Activated CD4-positive, CD25-positive, alpha-beta regulatory T cell treated with anti-CD3 and anti-CD28 coated beads, Interleukin-2, amount 50 U/mL, for 16 hours (primary cell): ENCODE measurements at places on chromosomes 7 and 10.
A peak's percentile ranks its signal among the peaks of the same experiment; 100 is the strongest.

DNA sequence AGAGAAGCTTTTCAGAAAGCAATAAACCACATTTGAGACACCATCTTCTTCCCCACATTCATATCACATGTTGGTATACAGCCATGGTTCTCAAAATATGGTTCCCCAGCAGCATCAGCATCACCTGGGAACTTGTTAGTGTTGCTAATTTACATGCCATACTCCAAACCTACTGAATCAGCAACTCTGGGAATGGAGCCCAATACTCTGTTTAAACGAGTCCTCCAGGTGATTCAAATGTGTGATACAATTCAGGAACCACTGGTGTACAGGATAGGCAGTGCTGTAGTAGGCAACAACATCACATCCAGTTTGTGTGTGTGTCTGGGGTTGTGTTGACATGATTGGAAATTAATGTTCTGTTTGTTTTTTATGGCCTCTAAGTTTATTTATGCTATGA lies 47.7 kb downstream of the ZNF277 start:
- DNase-seq, result no peak

DNA sequence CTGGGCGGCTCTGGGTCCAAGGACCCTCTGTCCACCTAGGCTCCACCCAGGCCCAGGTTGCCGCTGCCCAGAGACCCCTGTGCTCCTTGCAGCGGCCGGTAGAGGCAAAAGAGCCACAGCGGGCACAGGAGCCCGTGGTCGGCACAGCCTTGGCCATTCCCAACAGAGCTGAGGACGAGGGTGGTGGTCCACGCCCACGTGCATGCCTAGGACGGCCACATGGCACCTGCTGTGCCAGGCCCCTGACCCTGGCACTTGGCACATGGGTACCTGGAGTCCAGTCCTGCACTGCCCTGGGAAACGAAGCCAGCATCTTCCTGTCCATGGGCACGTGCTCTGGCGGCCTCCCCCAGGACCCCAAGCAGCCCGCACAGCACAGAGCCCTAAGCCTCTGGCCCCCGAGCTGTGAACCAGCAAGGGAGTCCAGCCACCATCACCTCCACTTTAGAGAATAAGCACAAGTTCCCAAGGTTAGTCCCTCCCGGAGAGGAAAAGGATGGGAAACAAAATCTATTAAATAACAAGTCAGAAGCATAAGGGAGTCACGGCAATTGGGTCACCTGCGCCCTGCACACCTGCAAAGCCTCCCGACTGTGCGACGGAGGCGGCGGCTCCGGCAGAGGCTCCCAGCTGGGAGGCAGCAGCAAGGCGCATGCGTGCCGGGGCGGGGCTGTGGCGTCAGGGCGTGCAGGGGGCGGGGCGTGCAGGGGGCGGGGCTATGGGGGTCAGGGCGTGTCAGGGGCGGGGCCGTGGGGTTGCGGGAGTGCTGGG lies 59.1 kb downstream of the STK32C start:
- peak; percentile 37 for DNase-seq

DNA sequence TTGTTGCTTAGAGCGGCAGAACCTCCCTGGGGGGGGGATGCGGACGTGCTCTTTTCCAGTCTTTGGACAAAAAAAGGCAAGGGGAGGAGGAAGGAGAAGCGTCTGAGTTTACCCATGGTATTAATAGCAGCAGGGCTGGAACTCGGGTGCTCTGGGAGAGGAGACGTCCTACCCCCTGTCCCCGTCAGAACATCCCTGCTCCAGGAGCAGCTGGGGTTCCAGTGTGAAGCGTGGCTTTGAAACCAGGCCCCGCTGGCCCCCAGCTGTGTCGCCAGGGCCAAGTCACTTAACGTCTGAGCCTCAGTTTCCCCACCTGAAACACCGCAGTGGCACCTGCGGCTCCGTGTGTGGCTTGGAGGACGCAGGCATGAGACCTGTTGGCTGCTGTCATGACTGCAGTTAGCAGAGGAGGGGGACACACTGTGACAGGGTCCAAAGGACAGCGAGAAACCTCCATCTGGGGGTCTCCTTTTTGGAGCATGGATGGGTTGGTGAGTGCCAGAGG lies 1.4 kb downstream of the AMZ1 start:
- no peak for DNase-seq

- DNase-seq, result no peak
These were observed 158.7 kb downstream of the TNS3 start for GRCh38 chr7:47423196-47423595.

DNA sequence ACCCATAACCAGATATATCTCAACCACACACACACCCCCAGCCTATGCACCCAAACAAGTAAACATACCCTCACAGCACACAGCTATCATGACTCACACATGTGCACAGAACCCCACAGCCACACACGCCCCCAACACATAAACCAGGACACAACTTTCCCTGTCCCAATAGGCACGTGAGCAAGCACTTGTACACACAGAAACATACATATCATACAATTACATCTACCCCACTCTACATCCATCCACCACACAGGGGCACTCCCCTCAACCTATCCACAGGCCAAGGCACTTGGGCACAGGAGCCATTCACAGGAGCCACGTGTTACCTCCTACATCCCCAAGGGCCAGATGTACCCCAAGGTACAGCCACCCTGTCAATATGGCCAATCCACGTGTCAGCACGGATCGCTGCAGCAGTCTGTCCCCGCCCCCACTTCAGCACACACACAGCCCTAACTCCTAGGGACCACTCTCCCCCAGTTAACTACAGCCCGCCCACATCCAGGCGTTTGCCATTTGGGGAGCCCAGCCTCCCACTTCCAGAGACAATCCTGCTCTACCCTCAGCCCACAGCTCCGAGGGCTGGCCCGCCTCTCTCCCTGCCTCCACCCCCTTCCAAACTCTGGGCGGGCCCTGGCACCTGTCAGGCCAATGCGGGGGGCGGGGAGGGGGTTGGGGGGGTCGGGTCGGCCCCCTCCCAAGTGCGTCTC lies 163.5 kb downstream of the SH3PXD2A start:
- no peak for DNase-seq

DNA sequence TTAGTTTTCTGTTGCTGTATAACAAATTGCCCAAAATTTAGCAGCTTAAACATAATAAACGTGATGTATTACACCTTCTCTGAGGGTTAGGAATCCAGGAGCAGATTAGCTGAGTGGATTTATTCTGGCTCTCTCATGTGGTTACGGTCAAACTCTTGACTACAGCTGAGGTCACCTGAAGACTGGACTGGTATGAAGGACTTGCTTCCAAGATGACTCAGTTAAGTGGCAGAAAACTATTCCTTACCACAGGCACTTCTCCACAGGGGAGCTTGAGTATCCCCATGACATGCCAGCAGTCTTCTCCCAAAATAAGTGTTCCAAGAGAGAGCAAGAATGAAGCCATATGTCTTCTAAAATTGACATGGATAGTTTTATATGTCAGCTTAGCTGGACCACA lies 957.2 kb upstream of the GHITM start:
- no peak for DNase-seq

DNA sequence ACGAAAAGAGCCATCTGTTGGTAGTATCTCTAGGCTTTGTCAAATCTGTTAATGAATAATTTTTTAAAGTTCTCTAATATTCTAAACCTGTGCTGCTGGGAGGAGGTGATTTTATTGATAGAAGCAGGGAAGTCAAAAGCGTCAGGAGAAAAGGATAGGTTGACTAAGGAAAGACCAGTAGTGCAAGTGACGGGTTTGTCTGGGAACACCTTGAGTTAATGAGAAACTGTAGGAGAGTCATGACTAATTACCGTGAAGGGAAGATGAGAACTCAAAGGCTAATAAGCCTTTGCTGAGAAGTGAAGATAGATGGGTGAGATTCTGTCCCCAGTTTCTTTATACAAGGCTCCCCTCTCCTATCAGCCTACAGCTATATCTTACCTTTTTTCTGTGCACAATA lies 5.0 kb upstream of the PDK4 start:
- DNase-seq, result no peak

GRCh38 chr10:114902151-114902550 lies 35.8 kb upstream of the TRUB1 start:
- no peak for DNase-seq

DNA sequence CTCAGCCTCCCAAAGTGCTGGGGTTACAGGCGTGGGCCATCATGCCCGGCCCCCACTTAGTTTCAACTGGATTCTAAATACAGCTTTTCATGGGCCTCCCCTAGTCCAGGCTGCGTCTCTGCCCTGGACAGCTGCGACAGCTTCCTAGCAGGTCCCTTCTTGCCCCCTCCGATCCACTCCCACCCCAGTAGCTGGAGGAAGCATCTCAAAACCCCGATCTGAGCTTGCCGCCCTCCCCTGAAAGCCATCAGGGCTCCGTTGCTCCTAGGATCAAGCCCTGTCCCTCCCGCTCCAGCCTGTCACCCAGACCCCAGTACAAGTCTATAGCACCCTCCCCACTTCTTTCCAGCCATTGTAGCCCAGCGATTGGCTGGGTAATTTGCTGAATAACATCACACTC lies 64.5 kb downstream of the VWA2 start:
- no peak for DNase-seq

- DNase-seq, result no peak
These were observed 16.0 kb downstream of the AFAP1L2 start for GRCh38 chr10:114388275-114388674.

DNA sequence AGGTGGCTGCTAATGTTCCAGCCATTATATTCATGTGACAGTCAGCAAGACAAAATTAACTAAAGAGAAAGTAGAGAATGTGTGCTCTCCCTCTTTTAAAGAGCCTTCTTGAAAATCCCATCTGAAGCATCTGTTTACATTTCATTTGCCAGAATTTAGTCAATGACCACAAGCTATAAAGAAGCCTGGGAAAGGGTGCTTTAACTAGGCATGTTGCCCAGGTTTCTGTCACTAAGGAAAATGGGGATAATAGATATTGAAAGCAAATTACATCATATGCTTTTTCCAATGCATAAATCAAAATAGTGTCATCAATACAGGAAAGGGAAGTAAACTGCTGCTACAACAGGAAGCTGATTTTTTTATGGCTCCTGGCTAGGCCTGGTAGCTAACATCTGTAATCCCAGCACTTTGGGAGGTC lies 67.7 kb downstream of the ELAPOR2 start:
- no peak for DNase-seq

DNA sequence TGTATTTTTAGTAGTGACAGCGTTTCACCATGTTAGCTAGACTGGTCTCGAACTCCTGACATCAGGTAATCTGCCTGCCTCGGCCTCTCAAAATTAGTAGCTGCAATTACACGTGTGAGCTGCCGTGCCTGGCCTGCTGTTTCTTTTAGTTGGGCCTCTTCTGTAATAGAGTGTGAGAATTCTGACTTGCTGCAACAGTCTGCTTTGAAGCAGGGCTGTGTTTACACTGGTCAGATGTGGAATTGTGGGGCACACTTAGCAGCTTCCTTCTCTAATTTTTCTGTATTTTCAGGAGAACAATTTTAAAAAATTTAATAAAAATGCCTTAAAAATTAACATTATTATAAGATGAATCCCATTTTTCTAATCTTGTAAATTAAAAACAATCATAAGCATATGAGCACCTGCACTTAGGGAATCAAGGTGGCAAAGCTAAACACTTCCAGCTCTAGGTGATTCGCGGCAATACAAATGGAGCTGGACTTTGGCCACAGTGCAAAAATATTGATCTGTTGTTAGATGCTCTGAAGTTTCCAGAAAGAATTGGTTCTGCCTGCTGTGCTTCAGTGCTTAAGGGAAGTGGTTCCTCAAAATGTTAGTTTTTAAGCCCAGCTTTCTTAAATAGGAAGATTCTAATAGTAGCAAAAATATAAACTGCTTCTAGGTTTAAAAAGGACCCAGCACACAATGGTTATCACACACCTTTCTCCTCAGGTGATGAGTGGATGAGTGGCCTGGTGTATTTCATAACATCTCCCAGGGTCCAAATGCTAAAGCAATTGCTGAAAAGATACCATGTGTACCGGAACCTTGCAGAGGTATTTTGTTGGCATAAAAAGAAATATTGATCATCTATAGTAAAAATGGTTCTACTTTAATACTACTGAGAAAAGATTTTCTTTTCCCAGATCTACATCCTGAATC lies 63.5 kb upstream of the ATRNL1 start:
- DNase-seq, result no peak

- no peak for DNase-seq
These were observed 377 bp upstream of the POLR1F start for GRCh38 chr7:19709249-19709578.

DNA sequence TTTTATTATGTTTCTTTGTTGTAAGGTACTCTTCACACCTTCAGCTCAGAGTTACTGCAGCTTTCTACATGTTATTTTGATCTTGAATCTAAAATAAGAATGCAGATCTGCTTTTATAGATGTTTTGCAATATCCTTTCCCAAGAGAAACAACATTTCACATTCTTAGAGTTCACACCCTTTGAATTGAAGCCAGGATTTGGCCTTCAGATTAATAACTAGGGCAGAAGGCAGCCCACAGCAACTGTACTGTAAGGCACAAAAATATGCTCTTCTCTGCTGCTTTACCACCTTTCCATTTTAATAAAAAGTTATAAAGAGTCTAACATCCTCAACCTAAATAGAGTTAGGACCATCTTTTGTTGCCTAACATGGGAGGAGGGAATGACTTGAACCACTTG lies 224.7 kb downstream of the LHFPL3 start:
- no peak for DNase-seq

- DNase-seq, result no peak
These were observed 280.4 kb downstream of the CELF2 start for GRCh38 chr10:11298116-11298515.

GRCh38 chr10:43574001-43574892 lies at the start of gene ZNF239:
Gene ZNF239 (minus strand): TSS chr10:43574616. CDS start chr10:43558079, 16,537 bp downstream.
- DNase-seq, result peak; percentile 57

DNA sequence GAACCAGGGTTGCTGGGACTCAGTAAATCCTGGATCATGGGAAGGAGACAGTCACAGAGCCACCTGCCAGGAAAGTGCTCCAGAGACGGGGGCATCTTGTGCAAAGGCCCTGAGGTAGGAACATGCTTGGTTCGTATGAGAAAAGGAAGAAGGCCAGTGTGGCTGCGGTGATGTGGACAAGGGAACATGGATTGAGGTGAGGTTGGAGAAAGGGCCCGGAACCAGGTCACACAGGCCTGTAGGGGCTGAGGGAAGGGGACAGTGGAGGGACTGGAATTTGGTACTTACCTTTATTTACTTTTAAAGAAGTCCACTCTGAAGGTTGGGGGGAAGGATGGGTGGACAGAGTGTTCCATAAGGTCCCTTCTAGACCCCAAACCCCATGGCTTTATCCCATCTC lies 32.9 kb upstream of the CXCL12 start:
- DNase-seq, result no peak

DNA sequence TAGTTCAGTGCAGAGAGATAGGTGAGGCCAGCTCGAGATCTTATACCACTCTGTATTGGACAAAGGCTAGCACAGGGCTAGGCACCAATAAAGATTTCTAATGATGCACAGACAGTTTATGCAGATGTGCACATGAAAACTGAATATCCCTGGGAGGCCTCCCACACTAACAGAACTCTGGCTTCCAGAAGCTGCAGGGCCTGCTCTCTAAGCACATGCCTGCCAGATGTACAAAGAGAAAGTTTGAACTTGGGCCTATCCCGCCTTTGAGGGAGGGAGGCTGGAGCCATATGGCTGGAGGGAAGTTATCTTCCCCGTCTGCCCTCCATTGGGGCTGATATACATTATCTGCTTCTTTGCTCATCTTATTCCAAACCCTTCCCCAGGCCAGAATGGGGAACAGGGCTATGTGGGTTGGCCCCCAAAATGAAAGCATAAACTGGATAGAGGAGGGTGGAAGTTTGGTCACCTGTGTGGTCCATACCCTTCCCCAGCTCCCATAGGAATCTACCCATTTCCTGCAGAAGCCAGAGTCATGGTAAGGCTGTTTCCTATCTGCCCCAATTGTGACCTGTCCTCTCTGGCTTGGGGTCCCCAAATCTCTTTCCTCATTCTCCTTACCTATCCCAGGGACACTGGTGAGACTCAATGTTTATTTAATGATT lies 3.8 kb downstream of the KAZALD1 start:
- DNase-seq, result no peak
